ENCODE measurements at places on chromosomes 7 and 10.

DNA sequence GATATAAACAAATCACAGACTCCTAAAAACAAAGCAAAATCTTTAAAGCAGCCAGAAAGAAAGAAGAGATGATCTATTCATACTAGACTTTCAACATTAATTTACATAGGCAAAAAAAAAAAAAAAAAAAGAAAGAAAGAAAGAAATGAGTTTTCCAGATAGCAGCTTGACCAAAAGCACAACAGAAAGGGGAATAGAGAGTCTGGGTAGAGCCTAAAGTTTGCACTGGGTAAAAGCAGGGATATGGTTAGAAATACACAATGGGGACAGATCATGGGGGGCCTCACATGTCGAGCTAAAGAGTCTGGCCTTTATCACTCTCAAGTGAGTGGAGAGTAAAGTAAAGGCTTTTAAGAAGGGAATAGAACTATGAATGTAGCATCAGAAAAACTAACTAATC lies 169.8 kb downstream of the SGMS1 start:
- DNase-seq, result no peak

GRCh38 chr7:37728747-37729146 lies 45.2 kb downstream of the GPR141 start:
- DNase-seq, result no peak

DNA sequence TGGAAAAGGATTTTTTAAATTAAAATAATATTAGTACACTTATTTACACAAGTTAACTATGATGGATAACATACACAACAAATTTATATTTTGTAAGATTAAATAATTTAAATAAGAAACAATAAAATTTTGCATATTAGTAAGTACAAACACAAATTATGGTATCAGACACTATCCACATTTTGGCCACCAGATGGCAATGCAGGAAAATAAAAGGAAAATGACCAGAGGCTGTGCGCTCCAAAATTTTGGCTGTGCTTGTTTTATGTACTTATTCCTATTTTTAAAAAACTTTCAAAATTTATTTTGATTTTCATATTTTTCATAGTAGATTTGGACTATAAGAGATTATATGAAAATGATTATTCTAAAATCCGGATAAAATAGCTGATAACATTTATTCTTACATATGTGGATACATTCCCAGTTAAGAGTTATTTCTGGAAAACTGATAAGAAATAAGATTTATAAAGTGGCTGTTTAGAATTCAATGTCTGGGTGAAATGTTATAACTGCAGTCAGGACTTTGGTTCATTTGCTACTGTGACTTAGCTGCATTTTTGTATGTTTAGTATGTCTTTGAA lies 274.7 kb upstream of the HGF start:
- DNase-seq, result no peak

DNA sequence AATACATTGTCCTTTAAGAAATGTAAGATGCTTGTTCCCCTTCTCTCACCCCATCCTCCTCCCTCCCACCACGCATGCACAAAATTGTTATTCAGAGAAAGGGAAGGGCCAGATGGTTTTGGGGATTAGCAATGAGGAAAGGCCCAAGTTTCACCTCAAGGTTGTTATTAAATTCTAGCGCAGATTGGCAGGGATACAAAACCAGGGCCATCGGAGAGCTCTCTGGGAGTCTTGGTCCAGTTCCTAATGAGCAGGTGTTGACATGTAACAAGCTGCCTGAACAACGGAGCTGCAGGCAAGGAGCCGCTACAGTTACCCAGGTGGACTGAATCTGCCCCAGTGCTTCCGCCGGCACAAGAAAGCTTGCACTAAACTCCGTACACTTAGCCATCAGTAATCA lies 9.7 kb upstream of the ANK3 start:
- DNase-seq, result no peak

DNA sequence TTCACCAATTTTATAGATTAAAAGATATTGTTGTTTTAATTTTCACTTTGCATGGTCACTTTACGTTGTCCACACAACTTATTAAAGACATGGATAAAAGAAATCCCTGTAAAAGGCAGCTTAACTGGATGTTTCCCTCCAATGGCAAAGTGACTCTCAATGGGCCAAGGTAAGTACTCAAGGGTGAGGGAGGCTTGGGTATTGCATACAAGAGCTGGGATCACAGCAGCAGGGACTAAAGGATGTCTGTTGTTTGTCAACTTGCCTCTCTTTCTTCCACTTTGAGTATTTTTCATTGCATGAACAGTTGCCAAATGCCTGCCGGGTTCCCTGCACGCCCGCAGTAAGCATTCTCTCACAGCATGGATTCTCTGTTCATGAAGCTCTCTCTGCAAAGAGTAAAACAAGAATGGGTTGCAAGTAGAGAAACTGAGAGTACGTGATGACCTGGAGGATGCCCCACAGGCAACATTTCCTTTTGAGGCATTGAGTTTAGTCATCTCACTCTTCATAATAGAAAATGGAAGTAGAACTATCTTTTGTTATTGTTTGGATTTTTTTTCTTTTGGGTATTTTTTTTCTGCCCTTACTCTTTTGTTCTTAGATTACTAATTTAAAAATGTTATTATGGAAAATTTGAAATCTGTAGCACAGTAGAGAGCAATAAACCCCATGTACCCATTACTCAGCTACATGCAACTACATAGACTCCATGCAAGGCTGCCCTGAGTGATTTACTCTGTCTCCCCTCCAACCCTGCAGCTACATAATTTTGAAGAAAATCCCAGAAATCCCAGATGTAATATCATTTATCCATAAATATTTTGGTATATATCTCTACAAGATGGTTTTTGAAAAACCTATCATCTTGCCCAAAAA lies 26.3 kb downstream of the GPR141 start:
- DNase-seq, result no peak

- DNase-seq, result no peak
These were observed 515 bp downstream of the FASTK start for GRCh38 chr7:151080067-151080521.

GRCh38 chr7:155252892-155253501 lies 44.7 kb upstream of the INSIG1 start:
- no peak for DNase-seq

GRCh38 chr7:38574086-38574485 lies 57.1 kb downstream of the AMPH start:
- no peak for DNase-seq

DNA sequence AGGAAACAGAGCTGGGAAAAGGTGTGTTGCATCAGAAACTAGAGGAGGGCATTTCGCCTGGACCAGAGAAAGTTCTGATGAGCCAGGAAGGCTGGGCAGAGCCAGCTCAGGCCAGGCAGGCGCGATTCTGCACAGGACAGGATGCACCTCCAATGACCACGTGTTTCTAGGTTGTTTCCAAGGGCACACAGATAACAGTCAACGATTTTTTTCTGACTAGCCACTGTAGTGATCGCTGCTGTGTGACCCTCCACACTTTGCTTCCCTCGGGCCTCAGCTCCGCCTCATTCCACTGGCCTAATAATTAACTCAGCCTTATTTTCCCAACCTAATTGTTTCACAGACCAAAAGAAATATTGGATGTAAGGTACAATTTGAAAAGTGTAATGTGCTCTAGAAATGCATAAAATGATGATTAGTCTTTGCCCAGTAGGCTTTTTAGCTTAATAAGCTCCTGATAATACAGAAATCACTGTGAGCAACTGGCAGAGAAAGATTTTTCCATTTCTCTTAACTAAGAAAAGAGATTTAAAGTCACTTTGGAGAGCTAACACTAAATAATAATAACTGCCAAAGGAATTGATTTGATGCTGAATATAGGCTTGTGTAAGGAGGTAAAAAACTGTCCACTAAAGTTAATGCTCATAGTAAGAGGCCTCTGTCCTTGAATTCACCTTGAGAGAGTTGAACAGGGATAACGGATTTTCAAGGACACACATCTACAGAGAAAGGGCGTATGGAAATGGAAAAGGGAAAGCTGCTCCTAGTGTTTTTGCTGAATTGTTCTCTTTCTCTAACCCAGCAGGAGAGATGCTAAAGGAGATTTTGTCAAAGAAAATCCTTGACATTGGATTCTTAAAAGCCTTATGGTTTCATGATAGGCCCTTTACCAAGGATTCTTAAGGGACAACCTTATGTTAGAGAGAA lies 291.0 kb upstream of the C7orf33 start:
- DNase-seq, result no peak

DNA sequence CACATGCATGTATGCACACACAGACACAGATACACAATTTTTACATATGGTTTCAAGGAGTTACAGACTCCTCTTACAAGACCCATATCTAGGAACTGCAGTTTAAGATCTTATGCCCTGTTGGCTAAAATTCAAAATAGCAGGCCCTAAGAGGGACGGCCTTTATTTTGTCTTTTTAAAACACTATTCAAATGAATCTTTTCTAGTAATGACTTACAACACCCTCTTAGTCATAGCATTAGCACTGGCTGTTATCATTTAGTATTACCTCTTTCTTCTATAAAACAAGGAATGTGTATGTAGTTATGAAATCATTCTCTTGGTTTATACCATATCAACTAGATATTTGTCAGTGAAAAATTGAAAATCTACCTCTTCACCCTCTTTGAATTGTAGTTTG lies 15.3 kb downstream of the PAPSS2 start:
- no peak for DNase-seq

GRCh38 chr7:104826135-104826534 lies 187.9 kb upstream of the KMT2E start:
- DNase-seq, result no peak

DNA sequence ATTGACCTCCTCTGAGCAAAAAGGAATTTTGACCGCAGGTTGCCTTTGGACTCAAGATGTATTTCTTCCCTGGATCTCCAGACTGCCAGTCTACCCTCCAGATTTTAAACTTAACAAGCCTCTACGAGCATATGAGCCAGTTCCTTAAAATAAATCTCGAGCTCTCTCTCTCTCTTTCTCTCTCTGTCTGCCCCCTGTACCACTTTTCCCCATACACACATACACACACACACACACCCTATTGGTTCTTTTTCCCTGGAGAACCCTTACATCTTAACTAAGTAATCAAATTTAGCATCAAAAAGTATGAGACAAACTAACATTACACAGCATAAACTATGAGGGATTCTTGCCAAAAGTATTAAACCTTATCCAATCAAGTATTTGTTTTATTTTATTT lies 11.4 kb downstream of the BCAP29 start:
- no peak for DNase-seq

- DNase-seq, result no peak
These were observed 226.8 kb downstream of the ACTR3B start for GRCh38 chr7:152986376-152986775.

DNA sequence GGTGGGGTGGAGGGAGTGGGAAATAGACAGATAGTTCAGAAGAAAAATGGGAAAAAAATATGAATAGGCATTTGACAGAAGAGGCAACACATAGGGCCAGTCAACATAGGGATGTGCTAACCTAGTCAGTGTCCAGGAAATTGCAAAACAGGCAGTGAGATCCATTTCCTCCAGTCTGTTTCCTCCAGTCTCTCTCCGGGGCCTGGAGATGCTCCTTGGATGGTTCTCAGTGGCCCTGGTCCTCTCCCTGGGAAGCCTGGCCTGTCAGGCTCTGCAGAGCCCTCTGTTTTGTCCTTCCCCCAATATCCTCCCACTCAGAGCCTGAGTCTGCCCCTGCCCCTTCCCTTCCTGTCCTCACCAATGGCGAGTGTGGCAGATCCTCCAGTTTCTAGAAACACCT lies 52.6 kb downstream of the SYPL1 start:
- DNase-seq, result no peak

DNA sequence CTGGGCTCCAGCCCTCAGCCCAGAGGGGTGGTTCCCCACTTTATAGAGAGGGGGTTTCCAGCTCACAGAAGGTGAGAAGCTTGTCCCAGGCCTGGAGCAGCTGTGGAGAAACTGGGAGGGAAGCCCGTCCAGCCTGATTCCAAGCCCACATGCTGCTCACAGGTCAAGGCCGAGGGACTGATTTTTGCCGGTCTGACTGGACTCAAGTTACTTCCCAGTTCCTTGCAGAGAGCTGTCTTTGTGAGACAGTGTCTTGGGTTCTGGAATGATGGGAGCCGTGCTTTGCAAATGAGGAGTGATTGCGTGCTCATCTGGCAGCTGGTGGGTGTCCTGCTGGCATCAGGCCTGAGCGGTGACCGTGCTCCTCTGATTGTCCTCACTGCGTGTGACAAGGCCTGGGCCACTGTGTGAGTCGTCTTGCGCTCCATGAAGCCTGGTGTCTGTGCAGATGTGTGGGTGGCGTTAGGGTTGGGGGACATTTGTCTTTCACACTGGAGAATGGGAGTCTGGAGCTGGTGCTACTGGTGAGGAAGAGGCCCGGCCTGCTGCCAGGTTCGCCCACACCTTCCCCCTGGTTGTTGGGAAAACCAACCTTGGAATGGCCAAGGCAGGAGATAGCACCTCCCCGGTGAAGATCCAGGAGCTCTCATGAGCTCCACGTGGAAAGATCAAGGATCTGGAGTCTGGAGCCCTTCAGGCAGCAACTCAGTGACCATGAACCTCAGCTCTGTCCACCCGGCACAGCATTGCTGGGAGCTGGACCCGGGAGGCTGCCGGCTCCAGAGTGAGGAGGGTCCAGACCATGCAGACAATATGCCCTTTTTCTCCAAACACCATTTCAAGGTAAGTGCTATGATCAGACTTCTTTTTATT lies 129.6 kb downstream of the SMURF1 start:
- DNase-seq, result no peak

GRCh38 chr10:133364645-133365431 lies 7.0 kb upstream of the FUOM start:
- DNase-seq, result no peak

GRCh38 chr7:50589364-50589763 lies 24.2 kb upstream of the DDC start:
- no peak for DNase-seq

GRCh38 chr7:50212016-50212325 lies 92.5 kb upstream of the IKZF1 start:
- DNase-seq, result no peak

- DNase-seq, result no peak
These were observed 19.8 kb downstream of the OR2F1 start for GRCh38 chr7:143974459-143974858.

- DNase-seq, result no peak
These were observed 64.4 kb downstream of the GRM3 start for GRCh38 chr7:86708031-86708680.

DNA sequence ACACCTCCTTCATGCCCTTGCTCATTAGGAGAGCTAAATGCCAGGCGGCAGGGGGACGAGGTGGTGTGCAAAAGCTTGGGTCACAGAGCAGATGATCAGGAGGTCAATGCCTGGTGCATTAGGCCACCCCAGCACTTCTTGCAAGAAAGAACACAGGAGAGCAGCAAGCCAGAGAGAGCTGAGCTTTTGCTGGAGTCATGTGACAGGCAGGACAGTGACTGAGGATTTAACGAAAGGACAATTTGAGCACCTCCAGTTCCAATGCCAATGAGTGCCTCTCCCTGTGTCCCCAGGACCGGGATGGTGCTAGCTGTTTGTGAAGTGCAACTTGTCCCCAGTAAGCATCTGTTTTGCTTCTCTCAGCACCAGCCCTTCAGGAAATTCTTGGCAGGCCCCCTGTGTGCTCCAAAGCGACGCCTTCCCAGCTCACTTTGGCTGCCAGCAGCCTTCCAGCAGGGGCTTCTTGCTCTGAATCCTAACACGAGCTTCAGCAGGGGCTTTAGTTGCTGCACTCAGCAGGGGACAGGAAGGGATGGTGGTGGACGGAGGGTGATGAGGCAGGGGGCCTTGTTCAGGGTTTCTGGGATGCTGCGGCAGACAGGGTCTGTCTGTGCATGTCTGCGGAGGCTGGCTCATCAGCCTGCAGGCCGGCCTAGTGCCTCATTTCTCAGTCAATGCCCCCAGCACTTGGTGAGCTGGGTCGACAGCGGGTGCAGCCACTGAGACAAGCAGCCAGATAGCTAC lies 368.1 kb downstream of the RPS24 start:
- no peak for DNase-seq

- DNase-seq, result no peak
These were observed 247.8 kb downstream of the EBF3 start for GRCh38 chr10:129716211-129716681.

GRCh38 chr10:70997236-70997635 lies 108.9 kb upstream of the PCBD1 start:
- DNase-seq, result no peak

Data from T-helper 1 cell (primary cell).